ENCODE measurements at places on chromosomes 2 and 18. TPM values are rescaled to one million over a fixed set of nuclear protein-coding genes. Genes with fewer than 3 reads are reported as not detected.

MC4R gene
- not detected for total RNA-seq

HOXD13 gene
- not detected for total RNA-seq

CD207 gene
- total RNA-seq: not detected

SLC16A14 gene
- total RNA-seq: 4.0 TPM

SCN2A gene
- total RNA-seq: not detected

PLGLB1 gene
- 0.85 TPM for total RNA-seq
